ENCODE measurements at places on chromosomes 4 and X.

- no peak for DNase-seq
Observed at GRCh38 chr4:139209470-139210063, 32.5 kb upstream of the ELF2 start.

- DNase-seq = peak; percentile 34
Observed at GRCh38 chr4:109985993-109986974, 73.6 kb downstream of the EGF start.

DNA sequence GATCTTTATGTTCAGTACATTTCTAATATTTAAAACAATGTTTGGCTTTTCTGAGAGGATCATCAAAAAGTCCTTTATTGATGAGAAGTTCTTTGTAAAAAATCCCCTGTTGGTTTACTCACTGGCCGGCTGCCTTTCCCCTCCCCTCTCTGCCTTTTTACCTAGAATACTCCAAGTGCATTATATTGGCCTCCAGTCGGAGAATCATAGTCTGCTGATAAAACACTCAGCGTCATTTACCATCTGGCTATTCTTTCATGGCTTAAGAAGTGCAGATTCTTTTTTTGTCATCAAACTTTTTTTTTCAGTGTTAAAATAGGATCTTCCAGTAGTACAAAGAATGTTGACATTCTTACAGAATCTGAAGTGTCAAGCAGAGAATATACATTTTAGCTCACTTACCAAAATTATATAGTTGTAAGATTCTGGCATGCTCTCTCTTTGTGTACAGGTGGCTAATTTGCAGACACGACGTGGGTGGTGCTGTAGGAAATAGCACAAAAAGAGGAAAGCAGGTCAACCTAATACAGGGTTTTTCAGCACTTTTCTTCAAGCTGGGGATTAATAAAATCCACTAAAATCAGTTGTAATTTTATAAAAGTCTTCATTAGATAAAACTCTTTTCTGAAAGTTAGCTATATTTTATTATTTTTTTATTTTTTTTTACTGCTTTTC is 731.8 kb downstream of the KCTD8 start:
- no peak for DNase-seq

GRCh38 chrX:68256990-68257389 is 176.3 kb downstream of the OPHN1 start:
- DNase-seq = no peak

- peak; percentile 82 for DNase-seq
Observed at GRCh38 chr4:155807021-155807420, 48.2 kb downstream of the GUCY1B1 start.

GRCh38 chr4:88033309-88033708 is 25.9 kb downstream of the PKD2 start:
- DNase-seq = peak; percentile 75

DNA sequence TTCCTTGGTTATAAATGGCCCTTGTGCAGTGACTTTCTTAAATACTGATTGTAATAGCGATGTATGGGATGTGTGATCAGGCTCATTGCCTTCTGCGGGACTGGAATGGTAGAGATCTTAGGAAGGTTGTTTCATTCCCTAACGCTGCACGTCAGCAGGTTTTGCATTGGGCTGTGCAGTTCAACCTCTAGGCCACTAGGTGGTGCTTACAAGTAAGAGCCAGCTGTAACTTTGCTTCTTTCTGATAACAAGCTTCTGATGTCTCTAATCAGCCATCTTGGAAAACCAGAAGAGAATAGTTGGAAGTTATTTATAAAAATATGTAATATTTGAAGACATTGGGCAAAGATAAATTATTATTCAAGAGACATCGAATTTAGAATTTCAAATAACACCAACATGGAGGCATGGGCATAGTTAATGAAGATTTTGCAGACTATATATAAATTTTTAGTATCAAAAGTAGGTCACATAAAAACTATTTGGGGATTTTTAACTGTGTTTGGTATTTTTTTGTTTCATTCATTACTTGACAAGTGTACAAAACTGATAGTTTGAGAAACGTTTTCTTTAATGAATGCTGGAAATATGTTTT is 339.7 kb upstream of the PCDH7 start:
- peak; percentile 74 for DNase-seq

- DNase-seq = peak; percentile 44
Observed at GRCh38 chr4:159434114-159434870, 331.4 kb downstream of the RAPGEF2 start.

- no peak for DNase-seq
Observed at GRCh38 chr4:98833384-98833783, 95.5 kb downstream of the EIF4E start.

DNA sequence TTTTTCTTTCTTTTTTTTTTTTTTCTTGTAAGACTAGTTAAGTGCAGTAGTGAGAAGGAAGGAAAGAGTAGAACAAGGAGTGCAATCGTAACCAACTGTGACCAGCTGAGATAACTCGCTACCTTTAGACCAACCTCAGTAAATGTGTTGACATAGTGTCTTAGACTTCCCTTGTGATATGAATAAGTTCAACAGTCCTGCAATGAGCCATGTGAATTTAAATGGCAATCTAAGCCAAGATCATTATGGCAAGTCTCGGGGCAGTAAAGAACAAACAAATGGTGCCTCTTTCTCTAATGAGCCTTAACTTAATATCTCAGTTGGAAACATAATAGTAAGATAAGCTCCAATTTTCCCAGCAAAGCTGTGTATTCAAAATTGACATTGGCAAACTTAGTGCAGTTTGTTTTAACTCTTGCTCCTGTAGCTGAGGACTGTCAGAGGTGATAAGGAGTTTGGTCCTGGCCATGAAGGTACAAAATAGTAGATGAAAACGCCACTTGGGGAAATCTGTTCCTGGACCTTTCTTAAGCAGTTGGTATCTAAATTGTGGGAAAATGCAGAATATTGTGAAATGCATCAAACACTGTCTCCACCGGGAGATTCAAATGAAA is 13.8 kb upstream of the RELL1 start:
- DNase-seq = no peak

DNA sequence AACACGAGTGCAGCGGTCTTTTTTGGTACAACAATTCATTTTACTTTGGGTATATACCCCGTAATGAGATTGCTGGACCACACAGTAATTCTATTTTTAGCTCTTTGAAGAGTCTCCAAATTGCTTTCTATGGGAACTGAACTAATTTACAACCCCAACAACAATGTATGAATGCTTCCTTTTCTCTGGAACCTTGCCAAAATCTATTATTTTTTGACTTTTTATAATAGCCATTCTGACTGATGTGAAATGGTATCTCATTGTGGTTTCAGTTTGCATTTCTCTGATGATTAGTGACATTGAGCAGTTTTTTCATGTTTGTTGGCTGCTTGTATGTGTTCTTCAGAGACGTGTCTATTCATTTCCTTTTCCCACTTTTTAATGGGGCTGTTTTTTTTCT is 240.8 kb downstream of the STK32B start:
- no peak for DNase-seq

DNA sequence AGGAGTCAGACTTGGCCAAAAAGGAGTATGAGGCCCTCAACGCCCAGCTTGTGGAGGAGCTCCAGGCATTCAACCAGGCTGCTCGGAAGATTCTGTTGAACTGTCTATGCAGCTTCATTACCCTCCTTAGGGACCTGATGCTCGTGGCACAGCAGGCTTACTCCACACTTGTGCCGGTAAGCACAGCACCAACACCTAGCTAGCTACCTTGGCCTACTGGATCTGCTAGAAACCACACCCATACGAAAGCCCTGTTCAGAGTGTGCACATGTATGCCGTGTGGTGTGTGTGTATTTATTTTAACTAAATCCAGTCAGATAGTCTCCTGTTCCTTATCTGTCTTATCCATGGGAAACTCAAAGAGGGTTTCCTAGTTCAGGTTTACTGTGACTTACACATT is 49.3 kb downstream of the INTS12 start:
- DNase-seq = no peak

DNA sequence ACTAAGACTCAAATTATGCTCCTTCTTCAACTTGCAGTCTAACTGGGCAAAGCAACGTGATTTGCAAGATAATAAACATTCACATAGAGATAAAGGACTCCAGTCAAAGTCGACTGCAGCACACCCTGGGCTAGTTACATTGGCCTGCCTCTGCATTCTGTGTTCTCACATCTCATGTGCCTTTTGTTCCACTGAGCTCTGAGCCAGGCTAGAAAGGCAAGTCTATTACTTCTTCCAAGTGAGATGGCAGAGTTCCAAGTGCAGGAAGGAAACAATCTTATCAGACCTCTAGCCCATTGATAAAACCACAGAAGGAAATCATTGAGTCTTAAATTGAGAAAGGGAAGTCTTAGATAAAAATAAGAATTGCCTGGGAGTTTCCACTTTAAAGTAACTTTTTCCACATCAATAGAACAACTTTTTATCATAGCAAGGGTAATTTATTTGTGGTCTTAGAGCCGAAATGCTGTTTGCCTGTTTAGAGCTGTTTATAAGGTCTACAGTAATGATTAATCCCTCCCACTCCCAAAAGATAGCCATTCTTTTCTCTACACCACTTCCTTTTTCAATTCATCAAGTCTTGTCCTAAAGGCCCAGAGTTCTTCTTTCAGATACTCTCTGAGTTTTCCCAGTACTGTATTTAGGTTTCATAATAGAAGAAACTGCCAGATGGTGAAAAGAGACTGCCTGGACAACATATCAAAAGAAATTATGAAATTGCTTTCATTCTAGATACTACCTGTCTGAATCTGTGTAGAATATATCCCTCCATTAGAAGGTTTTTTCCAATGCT is 200.2 kb downstream of the GUCY2F start:
- DNase-seq = no peak
